Right forelimb (tissue), 1 donor: ENCODE measurements at places on chromosomes 3 and 15.

DNA sequence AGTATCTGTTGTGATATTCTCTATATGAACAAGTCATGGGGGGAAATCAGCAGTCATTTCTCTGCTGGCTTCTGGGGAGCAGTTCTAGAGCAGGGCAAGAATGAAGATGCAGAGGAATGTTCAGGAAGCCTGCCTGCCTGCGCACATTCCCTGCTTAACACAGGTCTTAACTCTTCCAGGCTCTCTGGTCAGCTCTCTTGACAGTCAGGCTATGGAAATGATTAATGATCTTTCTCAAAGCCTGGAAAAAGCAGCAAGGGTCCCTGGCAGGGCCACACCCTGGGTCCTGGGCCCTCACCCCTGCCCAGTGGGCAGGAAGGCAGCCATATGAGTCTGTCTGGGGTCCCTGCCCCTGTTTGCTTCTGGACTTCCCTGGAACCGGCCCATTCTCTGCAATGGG, 31.4 kb upstream of the CLK3 start:
- no peak for DNase-seq

- DNase-seq, result no peak
Observed at GRCh38 chr3:73664389-73664788, 39.6 kb upstream of the PDZRN3 start.

DNA sequence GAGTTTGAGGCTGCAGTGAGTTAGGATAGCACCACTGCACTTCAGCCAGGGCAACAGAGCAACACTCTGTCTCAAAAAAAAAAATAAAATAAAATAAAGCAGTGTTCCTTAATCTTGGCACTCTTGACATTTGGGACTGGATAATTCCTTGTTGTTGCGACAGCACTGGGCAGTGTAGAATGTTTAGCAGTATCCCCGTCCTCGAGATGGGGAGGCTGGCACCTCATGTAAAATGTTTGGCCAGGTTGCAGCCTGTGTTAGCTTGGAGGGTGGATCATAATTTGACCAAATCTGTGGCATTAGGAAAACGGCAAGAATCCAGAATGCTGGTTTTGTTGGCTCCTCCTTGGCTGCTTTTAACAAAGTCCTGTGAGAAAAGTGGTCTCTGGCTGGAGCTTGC, 47.0 kb downstream of the ZNF445 start:
- no peak for DNase-seq

- no peak for DNase-seq
Observed at GRCh38 chr3:140391061-140391460, 286.8 kb upstream of the TRIM42 start.

GRCh38 chr15:55590788-55591187, 2.6 kb upstream of the PYGO1 start:
- DNase-seq, result no peak

GRCh38 chr15:58221591-58222241, 83.5 kb downstream of the AQP9 start:
- no peak for DNase-seq

DNA sequence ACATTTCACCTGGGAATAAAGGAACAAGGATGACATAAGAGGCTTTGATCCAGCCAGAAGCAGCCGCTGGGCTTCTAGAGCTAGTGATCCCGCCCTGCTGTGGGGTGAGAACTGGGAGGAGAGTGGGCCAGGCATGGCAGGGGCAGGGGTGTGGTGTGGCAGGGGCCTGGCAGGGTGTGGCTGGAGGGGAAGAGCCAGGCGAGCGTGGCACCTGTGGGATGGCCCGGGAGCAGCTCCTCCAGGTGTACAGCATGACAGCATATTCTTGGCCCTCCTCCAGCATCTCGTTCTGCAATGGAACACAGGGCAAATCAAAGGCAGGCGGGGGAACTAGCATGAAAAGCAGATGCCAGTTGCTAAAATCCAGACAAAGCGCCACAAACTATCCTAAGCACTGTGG, 35.5 kb downstream of the CYFIP1 start:
- no peak for DNase-seq

GRCh38 chr3:101141135-101141534, 147.9 kb upstream of the ABI3BP start:
- no peak for DNase-seq

- no peak for DNase-seq
Observed at GRCh38 chr3:77190374-77190773, 150.5 kb downstream of the ROBO2 start.

GRCh38 chr3:141286856-141287255, 55.2 kb downstream of the PXYLP1 start:
- peak; percentile 10 for DNase-seq

- no peak for DNase-seq
Observed at GRCh38 chr3:117035745-117036144, 326.2 kb downstream of the TUSC7 start.

DNA sequence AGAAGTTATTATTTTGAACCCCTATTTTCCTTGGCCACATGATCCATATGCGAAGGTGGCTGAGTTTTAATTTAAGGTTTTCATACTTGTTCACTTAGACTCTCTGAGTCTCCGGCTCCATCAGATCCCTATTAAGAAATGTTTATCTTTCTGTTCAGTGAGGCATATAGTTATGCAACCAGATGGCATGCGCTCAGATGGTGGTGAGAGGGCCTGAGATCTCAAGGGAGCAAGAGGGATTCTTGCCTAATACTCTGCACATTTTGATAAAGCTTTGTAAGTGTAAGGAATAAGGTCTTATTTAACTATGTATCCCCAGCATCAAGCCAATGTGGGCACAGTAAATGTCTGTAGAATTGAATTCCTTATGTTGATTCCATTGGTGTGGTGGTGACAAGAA, 78.9 kb upstream of the DPH6 start:
- no peak for DNase-seq

GRCh38 chr3:62954580-62954979, 79.4 kb upstream of the CADPS start:
- DNase-seq, result no peak

DNA sequence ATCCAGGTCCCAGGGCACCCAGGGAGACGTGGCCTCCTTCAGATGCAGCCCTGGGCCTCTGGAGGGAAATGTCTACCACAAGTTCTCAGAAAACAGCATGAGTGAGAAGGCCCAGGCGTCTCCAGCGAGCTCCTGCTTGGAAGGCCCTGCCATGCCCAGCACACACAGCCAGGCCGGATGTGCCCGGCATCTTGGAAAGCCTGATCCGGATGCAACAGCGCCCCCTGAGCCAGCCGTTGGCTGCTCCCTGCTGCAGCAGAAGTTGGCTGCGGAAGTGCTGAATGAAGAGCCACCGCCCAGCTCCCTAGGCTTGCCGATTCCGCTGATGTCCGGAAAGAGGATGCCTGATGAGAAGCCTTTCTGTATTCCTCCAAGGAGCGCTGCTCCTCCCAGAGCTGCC, 856 bp downstream of the NPAP1 start:
- no peak for DNase-seq

- no peak for DNase-seq
Observed at GRCh38 chr3:197547306-197548011, 8.3 kb downstream of the BDH1 start.

DNA sequence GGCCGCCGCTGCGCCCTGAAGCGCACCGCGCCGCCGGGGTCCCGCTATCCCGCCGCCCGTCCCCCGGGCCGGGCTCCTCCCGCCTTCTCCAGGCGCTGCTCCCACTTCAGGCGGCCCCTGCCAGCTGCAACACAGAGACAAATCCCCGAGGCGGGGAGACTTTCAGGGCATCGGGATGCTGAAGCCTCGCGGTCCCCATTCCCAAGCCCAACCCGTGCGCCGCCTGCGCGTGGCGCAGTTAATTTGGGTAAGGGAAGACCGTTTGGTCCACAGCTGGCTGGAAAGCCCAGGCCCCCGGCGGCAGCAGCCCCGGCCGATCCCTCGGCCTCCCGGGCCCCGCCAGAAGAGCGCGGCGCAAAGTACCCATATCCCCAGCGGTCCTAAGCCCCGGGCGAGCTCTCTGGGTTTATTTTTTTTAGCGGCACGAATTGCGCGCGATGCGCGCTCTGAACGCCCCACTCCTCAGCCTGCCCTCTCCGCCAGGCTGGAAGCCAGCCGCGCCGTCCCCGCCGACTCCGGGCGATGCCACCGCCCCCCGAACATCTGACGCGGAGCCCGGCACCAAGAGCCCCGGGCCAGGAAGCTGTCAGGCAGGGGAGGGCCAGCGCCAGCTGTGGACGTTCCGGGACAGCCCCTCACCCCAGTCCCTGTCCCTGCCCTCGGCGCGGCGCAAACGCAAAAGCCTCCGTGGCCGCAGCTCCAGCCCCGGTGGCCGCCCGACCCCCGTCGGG, 517 bp downstream of the FBN1 start:
- peak; percentile 78 for DNase-seq

DNA sequence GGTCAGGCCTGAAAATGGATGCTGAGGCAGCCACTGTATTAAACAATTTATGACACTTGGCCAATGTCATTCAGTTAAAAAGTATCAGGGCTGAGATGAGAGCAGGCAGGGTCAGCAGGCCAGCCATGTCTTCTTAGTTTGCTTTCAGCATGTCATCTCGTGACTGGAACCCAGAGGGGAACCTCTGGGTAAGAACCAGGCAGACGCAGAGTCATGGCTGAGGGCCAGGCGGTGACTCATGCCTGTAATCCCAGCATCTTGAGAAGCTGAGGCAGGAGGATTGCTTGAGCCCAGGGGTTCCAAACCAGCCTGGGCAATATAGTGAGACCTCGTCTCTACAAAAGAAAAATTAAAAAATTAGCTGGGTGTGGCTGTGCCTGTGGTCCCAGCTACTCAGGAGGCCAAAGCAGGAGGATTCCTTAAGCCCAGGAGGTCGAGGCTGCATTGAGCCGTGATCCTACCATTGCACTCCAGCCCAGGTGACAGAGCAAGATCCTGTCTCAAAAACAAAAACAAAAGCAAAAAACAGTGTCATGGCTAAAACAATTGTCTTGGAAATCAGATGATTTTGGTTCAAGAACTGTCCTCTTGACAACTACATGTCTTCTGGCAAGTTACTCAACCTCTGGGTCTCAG, 11.7 kb downstream of the BCL2L10 start:
- no peak for DNase-seq

- DNase-seq, result no peak
Observed at GRCh38 chr3:115833074-115833473, 209.8 kb downstream of the GAP43 start.

DNA sequence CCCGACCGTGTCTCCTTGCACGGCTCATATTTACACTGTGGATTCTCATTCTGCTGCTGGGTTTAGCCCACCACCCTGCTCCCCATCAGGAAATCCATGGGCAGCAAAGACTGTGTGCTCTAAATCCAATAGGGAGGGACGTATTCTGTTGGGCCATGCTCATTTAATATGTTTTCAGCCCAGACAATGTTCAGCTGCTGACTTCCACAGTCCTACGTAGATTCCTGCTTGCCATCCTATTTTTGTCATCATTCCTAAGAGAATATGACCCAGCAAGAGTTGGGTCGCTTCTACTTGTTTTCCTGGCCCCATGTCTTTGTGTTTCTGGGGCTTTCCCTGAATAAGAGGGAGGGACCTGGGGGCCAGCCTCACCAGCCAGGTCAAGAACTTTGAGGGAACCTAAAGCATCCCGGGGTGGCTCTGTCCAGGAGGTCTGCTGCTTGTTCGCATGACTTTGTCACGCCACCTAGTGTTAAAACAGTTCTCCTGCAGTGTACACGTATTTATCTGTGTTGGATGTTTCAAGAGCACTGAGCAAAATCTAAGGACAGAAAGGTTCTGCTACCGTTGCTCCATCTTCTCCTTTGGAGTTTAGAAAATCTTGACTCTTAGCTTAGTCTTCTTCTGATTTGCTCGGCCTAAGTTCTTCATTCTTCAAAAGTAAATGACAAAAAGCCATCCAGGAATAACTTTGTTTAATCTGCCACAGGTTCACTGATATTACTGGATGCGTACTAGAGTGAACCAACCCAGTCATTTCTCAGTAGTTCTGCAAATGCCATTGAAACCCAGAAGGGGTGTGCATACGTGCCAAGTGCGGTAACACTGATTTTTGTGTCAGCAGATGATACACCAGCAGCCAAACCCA, 79.8 kb upstream of the NR2E3 start:
- DNase-seq, result peak; percentile 57

DNA sequence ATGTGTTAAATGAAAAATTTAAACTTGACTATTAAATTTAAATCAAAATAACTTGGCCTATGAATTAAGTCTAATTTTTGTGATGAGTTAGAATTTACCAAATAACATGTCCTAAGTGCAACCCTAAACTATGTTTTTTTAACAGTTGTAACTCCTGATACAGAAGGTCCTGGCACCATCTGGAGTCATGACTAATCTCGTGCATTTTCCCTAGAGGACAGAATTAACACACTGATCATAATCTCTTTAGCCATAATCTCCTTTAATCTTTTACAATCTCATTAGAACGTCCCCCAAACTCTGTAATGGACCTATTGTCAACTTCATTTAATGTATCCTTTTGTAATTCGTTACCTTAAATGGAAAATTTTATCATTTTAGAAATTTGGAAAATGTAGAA, 100.6 kb downstream of the SUCNR1 start:
- DNase-seq, result no peak

DNA sequence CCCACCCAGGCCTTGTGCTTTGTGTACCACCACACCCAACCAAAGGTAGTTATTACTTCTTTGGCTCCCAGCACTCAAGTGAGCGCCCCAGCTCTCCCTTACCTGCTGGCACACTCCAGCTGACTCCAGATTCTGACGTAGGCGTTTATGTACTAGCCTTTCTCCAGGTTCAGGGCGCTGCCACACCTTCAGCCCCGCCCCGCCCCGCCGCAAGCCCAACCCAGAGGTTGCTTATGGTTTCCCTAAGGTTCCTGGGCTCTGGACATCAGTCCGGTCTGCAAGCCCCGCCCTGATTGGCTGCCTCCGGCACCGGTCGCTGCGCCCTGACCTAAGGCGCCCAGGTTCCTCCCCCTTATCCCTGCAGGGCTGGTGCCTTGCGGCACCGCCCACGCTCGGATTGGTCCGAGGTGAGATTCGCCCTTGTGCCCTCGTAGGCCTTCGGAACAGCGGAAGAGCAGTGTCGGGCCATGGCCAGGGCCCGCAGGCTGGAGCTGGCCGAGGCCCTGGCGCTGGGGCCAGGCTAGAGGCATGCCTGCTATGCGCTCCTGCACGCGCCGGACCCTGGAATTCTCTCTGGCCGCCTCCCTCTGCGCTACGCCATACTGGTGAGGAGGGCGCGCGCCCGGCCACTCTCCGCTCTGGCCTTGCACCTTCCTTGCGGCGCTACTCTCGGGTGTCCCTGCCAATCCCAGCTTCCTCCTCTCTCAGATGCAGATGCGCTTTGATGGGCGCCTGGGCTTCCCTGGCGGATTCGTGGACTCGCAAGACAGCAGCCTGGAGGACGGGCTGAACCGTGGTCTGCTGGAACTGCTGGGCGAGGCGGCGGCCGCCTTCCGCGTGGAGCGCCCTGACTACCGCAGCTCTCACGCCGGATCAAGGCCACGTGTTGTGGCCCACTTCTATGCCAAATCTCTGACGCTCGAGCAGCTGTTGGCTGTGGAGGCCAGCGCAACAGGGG, 19.8 kb upstream of the NUDT16 start:
- DNase-seq, result peak; percentile 70
